Activated CD8-positive, alpha-beta memory T cell treated with anti-CD3 and anti-CD28 coated beads for 1 hour (primary cell): ENCODE measurements at places on chromosomes 13 and 19.

GRCh38 chr19:11102944-11103343 is 13.7 kb downstream of the LDLR start:
- DNase-seq, result no peak

DNA sequence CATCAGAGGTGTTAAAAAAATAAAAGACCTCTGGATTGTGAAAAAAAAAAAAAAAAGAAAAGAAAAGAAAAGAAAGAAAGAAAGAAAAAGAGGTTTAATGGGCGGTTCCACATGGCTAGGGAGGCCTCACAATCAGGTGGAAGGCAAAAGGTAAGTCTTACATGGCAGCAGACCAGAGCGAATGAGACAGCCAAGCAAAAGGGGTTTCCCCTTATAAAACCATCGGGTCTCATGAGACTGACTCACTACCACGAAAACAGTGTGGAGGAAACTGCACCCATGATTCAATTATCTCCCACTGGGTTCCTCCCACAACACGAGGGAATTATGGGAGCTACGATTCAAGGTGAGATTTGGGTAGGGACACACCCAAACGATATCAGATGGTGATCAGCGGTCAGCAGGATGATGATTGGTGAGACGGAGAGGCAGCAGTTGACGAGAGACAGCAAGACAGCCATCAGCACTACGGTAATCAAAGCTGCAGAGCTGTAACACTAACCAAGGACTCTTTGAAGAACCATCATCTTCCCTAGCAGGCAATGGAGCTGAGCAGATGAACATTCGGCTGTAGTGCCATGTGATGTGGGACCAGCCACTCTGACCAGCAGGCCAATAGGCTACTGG is 3.9 kb upstream of the CD209 start:
- DNase-seq, result no peak

GRCh38 chr13:110666255-110666533 is 39.7 kb downstream of the CARS2 start:
- DNase-seq, result no peak

- no peak for DNase-seq
These were observed 13.6 kb downstream of the CCDC122 start for GRCh38 chr13:43865892-43866291.

DNA sequence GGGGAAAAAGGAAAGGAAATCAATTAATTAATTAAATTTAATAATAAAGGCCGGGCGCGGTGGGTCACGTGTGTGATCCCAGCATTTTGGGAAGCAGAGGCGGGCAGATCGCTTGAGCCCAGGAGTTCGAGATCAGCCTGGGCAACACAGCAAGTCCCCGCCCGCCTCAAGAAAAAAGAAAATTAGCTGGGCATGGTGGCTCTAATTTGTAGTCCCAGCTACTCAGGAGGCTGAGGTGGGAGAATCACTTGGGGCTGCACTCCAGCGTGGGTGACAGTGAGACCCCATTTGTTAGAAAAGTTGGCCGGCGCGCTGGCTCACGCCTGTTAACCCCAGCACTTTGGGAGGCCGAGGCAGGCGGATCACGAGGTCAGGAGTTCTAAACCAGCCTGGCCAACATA is 733 bp upstream of the CD320 start:
- no peak for DNase-seq

GRCh38 chr13:45691251-45691650 is 10.9 kb upstream of the CBY2 start:
- DNase-seq, result no peak

DNA sequence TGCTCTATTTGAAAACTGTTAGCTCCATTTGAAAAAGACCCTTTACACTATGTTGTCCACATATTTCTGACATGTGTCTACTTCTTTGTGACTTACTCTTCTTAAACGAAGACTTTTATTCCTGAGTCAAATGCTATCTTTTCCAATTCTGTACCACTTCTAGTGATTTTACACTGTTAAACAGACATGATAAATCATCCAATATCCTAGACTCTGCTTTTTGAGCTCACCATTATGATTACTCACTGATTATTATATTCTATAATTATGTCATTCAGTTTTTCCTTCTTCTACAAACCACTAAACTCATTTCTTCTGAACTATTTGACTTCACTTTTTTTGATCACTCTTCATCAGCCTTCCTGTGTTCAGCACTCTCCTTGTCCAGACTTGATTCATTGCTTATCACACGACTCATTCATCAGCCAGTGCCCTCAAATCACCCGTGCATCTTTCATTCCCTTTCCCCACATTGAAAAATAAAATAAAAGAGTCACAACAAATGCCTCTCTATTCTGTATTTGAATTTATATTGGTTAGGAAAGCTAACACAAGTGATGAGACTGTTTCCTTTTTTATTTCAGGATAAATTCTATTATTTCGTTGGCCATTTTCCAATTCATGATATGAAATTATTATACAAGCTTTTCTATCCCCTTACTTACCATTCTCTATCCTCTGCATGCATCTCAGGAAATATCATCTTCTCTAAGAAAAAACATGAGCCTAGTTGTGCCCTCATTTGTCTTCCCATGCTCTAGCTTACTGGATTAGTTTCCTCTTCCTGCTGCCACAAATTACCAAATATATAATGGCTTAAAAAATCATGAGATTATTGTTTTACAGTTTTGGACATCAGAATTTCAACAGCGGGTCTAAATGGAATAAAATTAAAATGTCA is 1482.1 kb upstream of the MIR17HG start:
- DNase-seq, result no peak

GRCh38 chr13:33686772-33687480 is 131.0 kb upstream of the RFC3 start:
- no peak for DNase-seq

DNA sequence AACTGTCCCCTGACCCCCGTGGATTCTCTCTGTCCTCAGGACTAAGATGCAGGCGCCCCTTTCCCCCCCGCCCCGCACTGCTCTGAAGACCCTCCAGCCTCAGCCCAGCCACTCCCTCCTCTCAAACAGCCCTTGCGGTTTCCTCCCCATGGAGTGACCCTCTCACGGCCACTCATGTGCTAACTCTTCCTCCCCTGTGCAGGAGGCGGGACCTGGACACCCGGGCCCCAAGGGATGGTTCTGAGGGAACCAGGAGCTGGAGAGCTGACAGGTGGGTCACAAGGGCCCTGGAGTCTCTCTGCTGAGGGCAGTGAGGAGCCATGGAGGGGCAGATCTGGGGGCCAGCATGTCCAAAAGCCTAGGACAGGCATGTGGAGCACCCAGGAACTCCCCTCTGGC is 1.9 kb downstream of the ISOC2 start:
- DNase-seq, result no peak

DNA sequence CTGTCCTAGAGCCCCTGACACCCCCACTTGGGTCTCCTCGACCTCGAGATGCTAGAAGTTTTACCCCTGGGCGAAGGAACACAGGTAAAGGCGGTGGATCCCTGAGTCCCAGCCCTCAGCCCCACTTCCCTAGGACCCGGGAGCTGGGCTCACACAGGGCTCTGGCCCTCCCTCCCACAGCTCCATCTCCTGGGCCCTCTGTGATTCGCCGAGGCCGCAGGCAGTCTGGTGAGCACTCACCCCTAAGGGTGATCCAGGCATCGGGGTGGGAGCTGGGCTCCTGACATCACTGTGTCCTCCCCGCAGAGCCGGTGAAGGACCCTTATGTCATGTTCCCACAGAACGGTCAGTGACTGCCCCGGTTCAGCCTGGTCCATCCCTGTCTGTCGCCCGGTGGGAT is 8.3 kb downstream of the PLEKHG2 start:
- DNase-seq, result no peak

GRCh38 chr19:43474986-43475705 is 9.7 kb upstream of the LYPD3 start:
- peak; percentile 91 for DNase-seq

DNA sequence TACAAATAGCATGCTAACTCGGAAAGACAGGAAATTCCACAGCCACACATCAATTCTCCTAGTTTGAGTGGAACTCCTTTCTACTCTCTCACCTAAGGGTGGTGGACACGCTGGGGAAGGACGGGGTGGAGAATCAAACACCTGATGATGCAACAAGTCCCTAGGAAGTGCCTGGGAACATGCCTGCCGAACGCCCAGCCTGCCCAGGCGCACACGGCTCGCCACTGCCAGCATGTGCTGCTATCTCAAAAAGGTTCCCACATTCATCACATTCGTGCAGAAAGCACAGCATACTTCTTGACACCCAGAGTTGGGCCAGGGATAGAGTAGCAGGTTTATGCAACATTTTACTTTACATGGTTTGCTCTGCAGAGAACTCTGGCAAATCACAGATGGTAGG is 164.6 kb downstream of the ABCC4 start:
- no peak for DNase-seq

DNA sequence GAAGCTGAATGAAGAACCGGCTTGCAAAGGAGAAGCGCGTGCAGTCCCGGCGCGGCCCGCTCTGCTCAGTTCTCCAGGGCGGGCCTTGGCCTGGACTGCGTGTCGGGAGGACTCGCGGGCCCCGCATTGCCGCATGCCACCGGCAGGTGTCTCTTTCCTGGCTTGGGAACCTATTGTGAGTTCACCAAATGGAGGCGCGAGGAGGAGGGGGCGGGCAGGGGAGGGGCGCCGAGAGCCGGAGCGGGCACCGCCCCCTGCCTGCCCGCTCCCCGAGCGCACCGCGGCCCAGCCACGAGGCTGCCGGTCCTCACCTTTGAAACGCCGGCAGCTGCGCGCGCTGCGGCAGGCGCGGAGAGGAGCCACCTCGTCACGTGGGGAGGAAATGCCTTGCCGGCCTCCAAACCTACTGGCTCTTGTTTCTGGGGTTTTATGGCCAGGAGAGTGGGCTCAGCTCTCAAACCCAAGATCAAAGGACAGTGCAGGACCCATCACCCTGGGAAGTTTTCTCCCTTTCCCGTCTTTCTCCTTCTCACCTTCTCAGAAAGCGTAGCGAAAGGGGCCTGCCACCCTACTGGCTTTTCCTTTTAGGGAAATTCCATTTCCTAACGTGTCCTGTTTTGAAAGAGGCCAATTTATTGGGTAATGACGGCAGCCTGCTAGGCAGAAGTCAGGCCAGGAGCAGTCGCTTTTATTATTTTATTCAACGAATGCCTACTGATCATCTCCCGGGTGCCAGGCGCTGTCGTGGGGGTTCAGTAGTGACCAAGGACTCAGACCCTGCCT is 13.8 kb upstream of the UBE2L5 start:
- DNase-seq, result peak; percentile 81

GRCh38 chr13:48876289-48876688 is 99.4 kb upstream of the FNDC3A start:
- DNase-seq, result no peak

- no peak for DNase-seq
These were observed 884 bp upstream of the CBY2 start for GRCh38 chr13:45700971-45701900.

DNA sequence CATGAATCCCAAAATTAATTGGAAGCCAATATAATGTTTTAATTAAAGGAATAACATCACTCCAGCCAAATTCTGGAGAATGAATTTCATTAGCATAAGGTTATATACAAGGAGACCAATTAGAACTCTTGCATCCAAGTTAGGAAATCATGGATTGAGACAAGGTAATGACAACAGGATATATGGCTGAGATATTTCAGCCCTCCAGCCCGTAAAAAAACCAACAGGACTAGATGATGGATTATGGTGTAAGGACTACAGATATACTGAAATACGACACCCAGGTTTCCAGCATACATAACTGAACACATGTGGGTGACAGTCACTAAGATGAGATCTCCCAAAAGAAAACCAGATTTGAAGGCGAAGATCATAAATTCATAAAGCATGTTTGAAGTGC is 56.5 kb downstream of the TSC22D1 start:
- no peak for DNase-seq

- DNase-seq, result no peak
These were observed 2.8 kb downstream of the ZNF667 start for GRCh38 chr19:56474308-56474707.

GRCh38 chr13:34698945-34699344 is 243.1 kb upstream of the NBEA start:
- no peak for DNase-seq

DNA sequence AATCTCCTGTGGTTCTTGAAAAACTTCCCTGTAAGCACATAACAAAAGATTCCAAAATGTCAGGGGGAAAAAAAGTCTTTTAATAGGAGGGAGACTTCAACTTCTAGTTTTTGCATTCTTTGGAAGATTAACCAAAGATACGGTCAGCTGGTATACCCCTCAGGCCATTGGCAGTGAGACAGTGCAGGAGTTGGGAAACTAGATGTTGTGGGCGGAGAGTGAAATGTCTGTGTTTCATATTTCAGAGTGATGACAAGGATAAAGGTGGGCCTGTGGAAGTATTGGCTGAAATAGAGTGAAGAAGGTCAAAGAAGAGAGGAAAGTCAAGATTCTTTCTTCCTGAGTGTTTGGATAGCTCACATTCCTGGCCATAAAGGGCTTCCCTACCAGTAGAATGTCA is 40.8 kb downstream of the CYP2B6 start:
- DNase-seq, result no peak

- DNase-seq, result no peak
These were observed 51.7 kb downstream of the ZNF91 start for GRCh38 chr19:23343434-23344010.

DNA sequence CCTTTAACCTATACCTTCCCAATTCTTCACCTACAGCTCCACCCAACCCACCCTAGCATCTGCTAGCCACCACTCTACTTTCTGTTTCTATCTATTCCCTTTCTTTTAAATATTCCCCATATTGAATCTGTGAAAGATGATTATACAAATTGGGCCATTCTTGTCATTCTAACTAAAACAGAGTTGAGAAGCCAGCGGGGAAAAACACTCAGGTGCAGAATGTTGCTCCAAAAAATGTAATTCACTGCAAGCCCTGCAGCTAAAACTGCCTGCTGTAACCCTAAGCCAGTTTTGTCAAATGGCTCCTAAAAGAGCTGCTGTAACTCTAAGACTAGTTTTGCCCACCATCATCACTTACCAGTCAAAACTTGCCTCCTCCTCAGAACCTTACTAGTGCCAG is 1468.6 kb upstream of the MIR17HG start:
- DNase-seq, result no peak

GRCh38 chr13:49620170-49620621 is 8.1 kb upstream of the ARL11 start:
- DNase-seq, result no peak

- DNase-seq, result no peak
These were observed 7.0 kb downstream of the AP2A1 start for GRCh38 chr19:49773663-49774350.

DNA sequence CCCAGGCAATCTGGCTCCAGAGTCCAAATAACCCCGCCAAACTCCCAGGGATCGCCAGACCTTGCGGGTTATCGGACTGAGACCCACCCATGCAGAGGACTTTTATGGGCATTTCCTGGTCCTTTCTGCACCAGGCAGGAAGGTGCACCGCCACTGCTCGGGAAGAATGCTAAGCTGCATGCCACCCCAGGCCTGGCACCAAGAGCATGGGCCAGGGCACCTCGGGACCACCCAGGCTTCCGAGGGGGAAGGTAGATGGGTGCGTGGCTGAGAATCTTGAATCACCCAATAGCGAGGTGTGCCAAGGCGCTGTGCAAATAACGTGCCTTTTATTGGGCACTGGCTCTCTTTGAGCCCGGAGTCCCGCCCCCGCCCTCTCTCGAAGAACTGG is 422 bp upstream of the ZNF575 start:
- DNase-seq, result no peak

- DNase-seq, result no peak
These were observed 46.0 kb downstream of the SAE1 start for GRCh38 chr19:47176627-47177090.
